ENCODE measurements at places on chromosomes 11 and 22.

DNA sequence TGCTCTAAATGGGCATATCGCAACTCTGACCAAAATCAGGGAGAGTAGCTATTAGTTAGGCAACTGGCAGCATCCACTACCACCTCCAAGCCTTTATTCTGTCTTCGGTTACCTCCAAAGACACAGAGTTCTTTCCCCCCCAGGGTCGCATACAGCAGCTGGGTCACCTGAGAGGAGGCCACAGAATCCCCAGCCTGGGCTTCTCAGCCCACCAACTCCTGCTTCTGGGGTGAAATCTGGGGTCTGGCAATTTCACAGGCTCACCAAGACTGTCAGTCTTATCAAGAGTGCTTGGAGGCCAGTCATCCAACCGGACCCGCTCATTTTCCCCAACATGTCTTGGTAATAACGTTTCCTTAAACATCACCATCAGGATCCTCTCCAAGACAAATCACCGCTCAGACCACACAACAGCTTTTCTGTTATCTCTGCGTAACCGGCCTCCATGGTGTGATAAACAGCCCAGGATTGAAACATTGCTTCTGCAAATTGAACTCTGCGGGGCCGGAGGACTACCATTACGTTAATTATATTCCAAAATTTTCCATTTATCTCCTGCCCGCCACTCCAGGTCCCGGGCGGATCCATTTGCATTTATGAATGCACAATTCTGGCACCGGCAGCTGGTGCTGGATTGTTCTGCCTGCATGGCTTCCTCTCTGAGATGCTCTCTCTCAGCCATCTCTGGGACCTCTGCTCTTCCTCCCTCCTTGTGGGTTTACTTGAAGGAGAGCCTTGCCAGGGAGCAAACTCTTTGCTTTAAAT, 35.6 kb downstream of the RTL6 start:
- DNase-seq: no peak

DNA sequence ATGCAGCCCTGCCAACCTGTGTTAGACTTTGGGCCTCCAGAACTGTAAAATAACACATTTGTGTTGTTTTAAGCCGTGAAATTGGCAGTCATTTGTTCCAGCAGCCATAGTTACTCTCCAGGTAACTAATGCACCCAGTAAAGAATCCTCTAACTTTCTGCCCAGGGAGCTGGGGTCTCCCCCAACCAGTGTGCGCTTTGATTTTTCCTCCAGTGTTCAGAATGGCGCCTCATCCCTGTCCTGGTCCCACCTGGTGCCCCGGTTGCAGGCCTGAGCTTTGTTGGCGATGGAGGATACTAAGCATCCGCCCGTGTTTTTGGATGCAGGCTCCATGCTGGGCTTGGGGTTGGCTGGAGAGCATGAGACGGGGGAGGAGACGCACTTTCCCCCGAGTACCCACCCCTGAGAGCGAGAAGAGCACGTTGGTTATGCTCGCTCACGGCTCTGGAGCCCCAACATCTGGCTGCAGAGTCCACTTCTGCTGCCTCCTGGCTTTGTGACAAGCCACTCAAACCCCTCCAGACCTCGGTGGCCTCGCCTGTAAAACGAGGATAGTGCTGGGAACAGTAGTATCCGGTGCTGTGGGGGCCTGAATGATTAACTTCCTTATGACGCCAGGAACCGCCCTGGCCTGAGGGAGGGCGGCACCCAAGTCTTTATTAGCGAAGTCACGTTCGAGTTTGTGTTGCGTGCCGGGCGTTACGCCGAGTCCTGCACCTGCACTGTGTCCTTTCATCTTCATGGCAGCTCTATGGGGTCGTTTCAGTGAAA, 25.8 kb downstream of the MRGPRD start:
- DNase-seq: no peak

- DNase-seq: no peak
These were observed 170.1 kb downstream of the GRIK4 start for GRCh38 chr11:120681434-120682331.

DNA sequence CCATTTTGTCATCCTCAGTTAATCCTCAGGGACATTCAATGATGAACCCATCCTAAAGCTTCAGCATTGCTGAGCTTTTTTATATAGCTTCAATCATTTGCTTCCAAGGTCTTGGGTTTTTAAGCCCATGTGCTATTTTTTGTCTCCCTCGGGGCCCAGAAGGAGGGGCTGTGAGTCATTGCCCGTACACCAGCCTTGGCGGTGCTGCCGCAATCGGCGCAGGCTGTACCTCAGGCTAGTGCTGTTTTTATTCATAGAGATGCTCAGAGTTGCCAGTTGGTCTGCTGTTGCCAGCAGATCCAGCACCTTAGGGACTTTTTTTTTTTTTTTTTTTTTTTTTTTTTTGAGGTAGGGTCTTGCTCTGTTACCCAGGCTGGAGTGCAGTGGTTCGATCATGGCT, 35.5 kb downstream of the ACO2 start:
- no peak for DNase-seq

All from stimulated activated CD4-positive, alpha-beta T cell treated with anti-CD3 and anti-CD28 coated beads, Interleukin-1b, Interleukin-23, amount 100 ng/mL, for 4 hours (primary cell).